ENCODE measurements at places on chromosomes 4 and X.

DNA sequence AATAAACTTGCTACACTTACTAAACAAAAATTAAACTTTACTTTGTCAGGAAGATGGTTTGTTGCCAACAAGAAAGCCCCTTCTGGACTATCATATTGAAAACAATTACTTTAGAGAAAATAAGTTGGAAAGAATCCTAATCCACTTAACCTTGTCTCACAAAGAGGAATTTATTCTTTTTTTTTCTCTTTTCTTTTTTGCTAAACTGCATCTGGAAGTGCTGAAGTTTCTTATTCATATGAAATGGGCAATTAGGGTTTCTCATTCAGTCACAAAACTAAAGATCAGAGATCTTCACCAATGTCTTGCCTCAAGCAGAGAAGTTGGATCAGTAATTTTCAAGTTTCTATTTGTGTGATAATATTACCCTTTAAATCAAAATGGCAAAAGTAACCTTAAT lies 234.9 kb upstream of the AMOT start:
- no peak for DNase-seq

DNA sequence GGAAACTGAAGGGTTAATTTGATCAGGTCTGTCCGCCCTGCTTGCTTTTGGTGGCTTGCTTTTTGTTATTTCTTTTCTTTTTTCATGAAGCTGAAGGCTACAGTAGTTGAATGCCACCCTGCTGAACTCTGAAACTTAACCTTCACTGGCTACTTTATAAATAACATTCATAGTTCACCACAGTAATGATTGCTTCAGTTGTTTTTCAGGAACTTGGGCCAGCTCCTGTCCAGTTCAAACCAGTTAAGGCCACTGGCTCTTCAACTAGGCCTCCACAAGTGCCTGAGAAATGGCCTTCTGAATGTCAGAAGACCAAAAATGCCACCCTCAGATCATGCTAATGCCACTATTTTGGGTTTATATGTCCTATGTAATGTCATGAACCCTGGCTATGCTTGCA lies 7.7 kb upstream of the ASB9 start:
- DNase-seq: no peak

DNA sequence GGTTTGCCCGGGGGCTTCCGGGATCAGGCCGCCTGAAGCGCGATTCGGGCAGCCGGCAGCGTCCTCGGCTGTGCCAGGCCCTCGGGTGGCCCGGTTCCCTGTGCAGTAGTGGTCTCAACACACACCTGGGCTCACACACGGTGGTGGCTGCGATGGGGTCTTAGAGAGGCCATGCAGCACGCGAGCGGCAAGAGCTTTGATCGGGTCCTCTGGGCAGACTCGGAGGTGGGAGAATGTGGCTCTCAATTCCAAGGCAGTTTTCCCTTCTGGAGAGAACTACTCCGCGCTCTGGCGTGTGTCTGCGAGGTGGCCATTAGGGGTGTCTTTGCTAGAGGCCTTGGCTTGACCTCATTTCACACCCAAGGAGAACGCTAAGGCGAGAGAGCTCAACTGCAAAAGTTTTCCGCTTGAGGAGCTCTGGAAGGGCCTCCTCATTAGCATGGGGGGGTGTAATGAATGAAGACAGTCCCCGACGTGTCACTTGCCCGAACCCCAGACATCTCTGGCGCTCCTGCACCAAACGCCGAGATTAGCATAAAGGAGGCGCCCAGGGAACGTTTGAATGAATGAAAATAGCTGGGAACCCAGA lies 771 bp upstream of the RBPJ start:
- DNase-seq: peak; percentile 51

DNA sequence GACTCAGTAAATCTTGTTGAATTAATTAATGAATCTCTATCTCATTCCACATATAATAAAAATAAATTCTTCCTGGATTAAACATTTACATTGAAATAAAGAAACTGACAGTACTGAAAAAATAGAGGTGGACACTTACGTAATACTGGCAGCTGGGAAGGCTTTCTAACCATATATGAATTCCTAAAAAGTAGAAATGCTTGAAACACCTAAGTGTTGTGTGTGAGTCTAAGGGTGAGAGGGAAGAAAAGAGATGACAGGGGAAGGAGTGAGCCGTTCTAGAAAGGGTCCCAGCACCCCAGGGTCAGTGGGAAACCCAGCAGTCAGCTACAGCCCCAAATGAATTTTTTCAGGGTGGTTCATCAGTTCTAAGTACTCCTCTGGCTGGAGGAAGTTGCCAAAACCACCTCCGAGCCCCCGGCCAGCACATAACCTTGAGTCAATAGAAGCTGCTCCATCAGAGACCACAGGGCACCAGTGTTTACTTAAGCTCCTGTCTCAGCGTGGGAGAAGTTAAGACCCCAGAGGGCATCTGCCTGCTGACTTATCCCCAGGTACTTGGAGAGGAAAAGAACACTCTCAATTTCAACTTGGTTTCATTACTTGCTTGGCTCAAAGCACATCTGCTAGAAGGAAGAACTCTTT lies 18.3 kb downstream of the GAB3 start:
- no peak for DNase-seq

DNA sequence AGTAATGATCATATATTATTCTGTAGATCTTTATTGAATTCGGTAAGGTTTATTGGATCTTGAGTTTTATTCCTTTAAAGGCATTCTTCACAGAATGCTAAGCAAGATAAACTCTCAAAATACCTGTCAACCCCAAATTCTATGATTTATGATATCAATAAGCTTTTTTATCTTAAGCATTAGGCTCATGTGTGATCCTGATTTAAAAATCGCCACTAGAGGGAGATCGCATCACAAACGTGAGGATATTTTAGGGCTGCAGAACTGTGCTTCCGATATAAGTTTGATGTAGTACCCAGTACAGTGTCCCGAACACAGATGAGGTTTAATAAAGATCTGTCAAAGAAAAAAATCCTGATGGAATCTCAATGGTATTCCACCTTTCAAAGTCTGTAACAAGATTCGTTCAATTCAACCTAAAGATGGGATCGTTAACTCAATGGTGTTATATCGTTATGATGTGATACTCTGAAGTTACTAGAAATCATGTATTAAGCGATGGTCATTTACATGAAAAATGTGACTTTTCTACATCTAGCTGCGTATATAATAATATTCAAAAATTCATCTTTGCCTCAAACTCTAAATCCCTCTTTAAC lies 169.0 kb downstream of the CORIN start:
- DNase-seq: no peak

DNA sequence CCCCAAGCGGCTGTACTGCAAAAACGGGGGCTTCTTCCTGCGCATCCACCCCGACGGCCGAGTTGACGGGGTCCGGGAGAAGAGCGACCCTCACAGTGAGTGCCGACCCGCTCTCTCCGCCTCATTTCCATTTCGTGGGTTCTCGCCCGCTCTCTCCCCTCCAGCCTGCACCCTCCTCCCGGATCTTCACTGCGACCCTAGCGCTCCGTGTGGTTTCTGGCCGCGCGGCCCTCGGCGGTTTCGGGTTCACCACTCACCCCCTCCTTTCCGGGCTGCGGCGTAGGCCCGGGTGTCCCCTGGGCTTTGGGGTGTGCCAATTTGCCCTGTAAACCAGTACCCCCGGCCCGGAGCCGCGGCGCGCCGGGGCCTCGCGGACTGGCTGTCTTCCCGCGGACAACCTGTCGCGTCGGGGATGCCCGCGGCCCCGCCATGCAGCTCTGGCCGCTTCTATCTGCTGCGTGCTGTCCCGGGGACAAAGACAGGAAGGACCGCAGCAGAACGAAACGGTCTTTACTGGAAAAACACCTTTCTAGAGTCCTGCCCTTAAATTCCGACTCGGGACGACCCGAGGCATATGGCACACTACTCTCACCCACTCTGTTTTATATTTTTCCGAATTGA lies 737 bp downstream of the FGF2 start:
- DNase-seq: peak; percentile 13

DNA sequence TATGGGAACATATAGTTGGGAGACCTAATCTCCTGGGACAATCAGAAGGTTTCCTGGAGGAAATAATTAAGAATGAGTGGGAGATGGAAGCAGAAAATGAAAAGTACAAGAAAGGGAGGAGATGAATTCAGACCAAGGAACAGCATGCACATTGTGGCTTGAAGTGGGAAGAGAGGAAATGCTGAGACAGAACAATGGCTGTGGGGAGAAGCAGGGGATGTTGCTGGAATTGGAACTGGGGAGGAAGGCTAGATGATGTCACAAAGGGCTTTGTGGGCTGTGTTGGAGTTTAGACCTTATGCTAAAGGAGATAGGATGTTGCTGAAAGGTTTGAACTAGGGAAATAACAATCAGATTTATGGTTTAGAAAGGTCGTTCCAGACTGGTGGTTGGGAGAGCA lies 119.5 kb upstream of the DIPK2B start:
- DNase-seq: no peak

Measured in activated T-helper 2 cell treated with anti-CD3 and anti-CD28 coated beads, Interferon-gamma antibody, Interleukin-2, Interleukin-4, amounts not matched to agents 10 μg/mL and 5 μg/mL and 100 μg/mL, durations not matched to agents 14 hours and 24 hours and 36 hours (primary cell).